D341Med (cell line): ENCODE measurements at places on chromosomes 2 and 18.

DNA sequence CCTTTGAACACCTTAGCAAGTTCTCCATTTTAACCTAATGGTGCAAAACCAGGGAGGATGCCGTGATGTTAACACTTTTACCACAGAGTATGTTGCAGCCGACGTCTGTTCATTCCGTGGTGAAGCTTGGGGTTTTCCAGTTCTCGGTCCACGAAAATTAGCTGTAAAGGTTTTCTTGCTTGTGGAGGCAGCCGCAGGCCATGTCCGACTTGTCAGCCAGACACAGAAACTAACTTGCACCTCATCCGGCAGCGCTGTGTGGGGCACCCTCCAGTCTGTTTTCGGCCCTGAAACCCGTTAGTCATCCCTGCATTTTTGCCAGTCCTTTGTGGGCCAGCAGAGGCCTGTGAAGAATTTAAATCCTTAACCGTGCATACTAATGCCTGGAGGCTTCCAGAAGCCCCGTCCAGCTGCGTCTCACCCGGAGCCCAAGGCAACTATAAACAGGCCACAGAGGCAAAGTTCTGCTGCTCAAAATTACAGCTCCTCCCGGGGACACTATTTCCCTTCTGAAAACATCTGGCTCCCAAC, 70.6 kb downstream of the SH3YL1 start:
- DNase-seq = no peak

- no peak for DNase-seq
Measured at GRCh38 chr18:54714851-54715250, 113.4 kb upstream of the RAB27B start.

DNA sequence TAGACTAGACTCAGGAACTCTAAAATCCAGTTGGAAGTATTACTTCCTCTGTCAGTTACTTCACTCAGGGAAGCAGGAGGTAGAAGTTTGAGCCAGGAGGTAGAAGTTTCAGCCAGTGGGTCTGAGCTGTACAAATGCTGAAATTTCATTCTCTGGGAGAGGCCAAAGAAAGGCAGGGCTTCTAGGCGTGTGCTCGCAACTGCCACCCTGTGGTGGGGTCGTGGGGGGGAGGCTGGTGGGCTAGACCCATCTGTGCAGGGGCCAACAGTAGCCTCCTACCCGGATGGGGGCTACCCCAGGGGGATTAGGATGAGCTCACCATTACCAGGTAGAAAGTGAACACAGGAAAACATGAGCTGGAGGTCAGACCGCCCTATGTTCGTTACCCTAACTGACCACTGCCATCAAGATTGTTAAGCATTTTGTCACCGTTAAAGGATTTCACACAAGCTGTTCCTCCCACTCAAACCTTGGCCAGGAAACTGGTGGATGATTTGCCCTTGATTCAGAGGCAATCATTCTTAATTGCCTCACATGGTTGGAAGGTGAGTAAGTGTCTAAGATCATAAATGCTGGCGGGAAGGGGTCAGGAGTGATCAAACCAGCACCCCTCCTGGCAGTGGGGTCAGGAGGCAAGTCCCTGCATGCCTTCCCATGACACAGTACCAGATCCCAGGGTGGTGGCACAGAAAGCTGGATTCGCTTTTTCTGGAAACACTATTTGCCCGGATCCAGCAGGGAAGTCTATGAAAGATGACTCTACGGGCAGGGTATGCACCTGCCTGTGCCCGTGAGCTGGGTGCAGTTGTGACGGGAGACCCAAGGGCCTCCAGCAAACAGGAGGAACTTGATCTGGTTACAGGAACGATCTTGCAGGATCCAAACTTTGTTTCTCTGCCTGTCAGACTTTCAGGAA, 5.2 kb upstream of the FHL2 start:
- no peak for DNase-seq

DNA sequence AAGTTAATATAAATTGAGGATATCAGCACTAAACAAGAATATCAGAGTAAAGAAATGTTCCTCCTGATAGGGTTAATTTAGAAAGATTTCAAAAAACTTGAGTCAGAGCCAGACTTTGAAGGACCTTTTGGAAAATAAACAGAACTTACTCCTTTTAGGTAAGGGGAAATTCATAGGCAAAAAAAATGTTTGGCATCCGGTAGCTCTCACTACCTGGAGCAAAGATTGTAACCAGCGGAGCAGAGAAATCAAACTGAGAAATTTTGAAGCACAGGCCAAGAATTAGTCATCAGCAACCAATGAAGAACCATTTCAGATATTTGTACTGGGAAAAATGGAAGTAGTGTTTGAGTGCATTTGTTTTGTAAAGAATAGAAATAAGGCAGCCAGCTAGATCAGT, 113.0 kb downstream of the ICA1L start:
- no peak for DNase-seq

GRCh38 chr2:3968736-3969135, 265.4 kb downstream of the DCDC2C start:
- no peak for DNase-seq

DNA sequence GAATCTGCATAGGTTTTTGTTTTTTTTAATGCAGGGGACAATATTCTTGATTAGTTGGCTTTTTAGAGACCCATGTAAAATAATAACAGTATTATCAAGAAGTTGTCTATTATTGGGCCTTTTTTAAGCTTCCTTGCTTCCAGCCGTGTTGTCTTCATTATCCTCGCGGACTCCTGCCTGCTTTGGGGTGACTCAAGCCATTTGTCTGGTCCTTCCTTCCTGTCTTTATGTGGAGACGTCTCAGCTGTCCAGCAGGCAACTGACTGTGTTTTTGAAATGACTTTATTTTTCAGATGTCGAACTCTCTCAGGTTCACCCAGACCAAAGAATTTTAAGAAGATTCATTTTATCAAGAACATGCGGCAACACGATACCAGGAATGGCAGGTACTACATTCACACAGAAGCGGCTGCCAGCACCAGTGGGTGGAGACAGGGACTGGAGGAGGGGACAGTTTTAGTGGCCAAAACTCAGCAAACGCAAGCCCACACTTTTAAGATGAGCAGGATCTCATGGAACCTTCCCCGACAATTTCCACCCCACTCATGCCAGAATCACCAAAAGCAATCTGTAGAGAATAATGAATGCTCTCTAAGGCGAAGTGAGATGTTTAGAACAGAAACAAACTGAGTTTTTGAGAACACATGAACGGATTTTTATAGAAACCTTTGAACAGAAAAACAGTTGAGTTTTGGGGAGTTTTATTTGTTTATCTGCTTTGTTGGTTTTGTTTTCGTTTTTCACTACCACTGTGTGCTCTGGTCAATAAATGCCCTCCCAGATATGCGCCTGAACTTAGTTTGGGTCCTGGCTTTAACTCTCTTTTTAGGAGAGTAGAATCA, 59.1 kb downstream of the CABLES1 start:
- DNase-seq = no peak
